ENCODE measurements at places on chromosomes 3 and 15. TPM values are rescaled to one million over a fixed set of nuclear protein-coding genes. Genes with fewer than 3 reads are reported as not detected.

The EID1 gene
- total RNA-seq = 187 TPM

The FAM227B gene
- 4.3 TPM for total RNA-seq

The LRRK1 gene
- 16.6 TPM for total RNA-seq

The SH3GL3 gene
- total RNA-seq = 0.07 TPM

The CASR gene
- not detected for total RNA-seq

The THPO gene
- 0.10 TPM for total RNA-seq

Data from smooth muscle cell of the pulmonary artery (primary cell).